HuH-7.5 (cell line): ENCODE measurements at places on chromosomes 3 and 15.

- no peak for DNase-seq
These were observed 39.5 kb upstream of the DGKG start for GRCh38 chr3:186401556-186401955.

DNA sequence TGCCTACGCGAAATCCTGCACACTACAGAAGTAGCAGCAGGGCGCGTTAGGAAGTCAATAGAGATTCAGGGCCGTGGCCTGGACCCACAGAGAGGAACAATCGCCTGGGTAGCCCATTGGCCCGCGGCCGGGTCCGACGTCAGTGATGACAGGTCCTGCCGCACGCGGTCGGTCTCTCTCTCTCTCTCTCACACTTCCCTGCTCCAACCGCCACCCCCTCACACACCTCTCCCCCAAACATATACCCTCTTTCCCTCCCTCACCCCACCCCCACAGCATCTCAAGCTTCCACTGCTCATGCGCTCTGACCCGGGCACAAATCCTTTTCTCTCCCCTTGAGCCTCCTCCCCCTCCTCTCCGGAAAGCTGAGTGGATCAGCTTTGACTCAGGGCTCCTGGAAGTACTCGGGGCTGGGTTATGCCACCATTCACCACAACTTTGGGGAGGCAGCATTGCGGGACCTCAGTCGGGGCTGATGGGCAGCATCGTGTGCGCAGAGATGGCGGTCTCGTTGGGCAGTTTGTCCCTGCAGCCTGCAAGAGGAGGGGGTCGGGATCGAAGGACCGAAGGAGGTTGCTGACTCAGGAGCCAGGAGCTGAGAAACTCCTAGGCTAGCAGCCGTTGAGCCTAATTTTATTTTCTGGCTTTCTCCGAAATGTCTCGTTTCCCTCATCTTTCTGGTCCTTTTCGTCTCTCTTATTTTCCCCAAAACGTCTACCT lies 9.0 kb downstream of the ZIC4 start:
- DNase-seq = no peak

DNA sequence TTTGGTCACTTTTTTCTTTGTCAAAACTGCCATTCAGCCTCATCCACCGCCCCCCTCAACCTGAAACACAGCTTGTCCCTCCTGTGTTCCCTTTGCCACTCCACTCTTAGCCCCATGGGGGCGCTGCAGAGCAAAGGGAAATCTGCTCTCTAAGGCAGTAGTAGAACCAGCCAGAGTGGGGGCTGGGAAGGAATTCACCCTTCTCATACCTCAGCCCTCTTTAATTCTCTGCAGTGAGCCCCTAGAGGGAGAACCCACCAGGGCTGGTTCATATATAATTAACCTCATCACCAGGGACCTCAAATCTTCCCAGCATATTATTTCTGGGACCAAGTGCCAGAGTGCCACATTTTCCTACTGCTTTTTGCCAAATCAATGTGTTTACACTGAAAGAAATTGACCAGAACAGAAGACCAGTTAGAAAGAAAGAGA lies 2.8 kb upstream of the BCL6 start:
- DNase-seq = no peak

GRCh38 chr3:183988216-183988790 lies 29.4 kb downstream of the ABCC5 start:
- peak; percentile 36 for DNase-seq
